T-helper 2 cell (primary cell): ENCODE measurements at places on chromosomes 1 and 21.

- no peak for DNase-seq
Measured at GRCh38 chr1:56098946-56099345, 480.4 kb downstream of the PLPP3 start.

- no peak for DNase-seq
Measured at GRCh38 chr21:34262469-34262845, 101.3 kb upstream of the KCNE2 start.

- DNase-seq, result no peak
Measured at GRCh38 chr1:245209658-245210435, 55.1 kb downstream of the KIF26B start.

- no peak for DNase-seq
Measured at GRCh38 chr1:181062836-181063428, 25.6 kb upstream of the IER5 start.

DNA sequence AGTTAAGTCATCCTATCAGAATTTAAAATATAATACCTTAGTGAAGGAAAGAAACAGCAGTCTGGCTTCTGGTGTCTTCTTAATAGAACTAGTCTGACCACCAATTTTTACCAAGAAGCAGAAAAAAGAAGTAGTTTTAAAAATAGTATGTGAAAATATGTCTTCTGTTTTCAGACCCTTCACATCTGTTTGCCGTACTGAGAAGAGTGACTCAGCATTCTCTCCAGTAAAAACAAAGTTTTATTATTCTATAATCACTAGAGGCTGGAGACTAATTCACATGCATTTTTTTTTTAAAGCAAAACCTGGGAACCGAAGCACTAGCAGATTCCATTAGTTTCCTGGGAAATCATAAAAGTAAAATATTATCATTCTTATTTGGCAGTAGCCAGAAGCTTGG lies 163.8 kb downstream of the COL24A1 start:
- no peak for DNase-seq

- DNase-seq, result no peak
Measured at GRCh38 chr1:247246325-247247115, 9.4 kb upstream of the VN1R5 start.

GRCh38 chr1:114002492-114003239 lies 23.4 kb downstream of the OLFML3 start:
- DNase-seq, result no peak

DNA sequence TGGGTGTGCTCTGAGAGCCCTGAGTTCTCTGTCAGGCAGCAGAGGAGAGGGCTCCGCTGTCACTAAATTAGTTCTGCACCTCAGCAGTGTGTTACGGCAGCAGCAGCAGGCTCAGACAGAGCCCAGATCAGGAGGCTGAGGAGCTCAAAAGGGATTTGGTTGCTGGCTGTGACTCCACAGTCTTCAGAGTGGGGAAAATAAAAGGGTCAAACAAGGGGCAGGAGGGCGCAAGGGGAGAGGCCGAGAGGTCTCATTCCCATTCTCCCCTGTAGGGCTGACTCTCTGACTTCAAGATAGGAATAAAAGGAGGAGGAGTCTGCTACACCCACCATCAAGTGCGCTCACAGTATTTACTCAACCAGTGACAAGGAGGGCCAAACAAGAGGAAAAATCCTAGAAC lies 9.2 kb upstream of the SLC45A3 start:
- DNase-seq, result no peak

DNA sequence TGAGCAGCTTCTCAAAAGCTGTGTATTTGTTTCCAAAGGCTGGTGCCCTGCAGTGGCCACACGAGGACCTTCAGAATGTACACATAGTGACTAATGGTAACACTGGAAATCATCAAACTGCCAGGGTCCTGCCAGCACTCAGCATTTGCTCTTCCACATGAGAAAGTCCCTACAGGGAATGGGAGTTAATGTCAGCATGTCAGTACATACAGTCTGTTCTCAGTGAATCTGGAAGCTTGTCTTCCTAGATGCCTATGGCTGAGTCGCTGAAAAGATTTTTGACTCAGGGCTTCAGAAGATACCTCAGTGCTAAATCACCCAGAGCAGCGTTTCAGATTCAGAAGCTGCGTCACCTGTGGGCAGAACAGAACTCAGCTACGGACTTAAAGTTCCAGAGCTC lies 108.2 kb downstream of the CDC7 start:
- no peak for DNase-seq

DNA sequence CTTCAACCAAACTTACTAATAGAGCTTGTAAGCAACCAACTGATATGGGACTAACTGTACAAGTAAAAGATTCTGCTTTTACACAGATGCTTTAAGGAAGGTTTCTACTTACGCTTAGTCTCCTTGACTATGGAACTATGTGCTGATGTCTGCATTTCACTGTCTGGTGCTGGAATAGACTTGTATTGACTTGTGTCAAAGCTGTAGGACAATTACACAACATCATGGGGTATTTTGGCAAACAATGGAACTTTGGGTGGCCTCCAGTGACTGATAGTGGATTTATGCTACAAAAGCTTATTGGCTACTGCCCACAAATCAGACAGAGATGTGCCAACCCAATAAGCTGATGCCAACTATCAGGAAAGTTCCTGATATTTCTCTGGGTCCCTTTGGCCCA lies 10.6 kb downstream of the CBR1 start:
- no peak for DNase-seq
